ENCODE measurements at places on chromosomes 1 and 21. TPM values are rescaled to one million over a fixed set of nuclear protein-coding genes. Genes with fewer than 3 reads are reported as not detected.

TATDN3 gene
- total RNA-seq, result 15.9 TPM

TTLL10 gene
- 0.71 TPM for total RNA-seq

HSD3B1 gene
- not detected for total RNA-seq

PPIE gene
- total RNA-seq, result 41.5 TPM

KCNA10 gene
- total RNA-seq, result not detected
